Osteoblast (primary cell): ENCODE measurements at places on chromosomes 3 and 15. TPM values are rescaled to one million over a fixed set of nuclear protein-coding genes. Genes with fewer than 3 reads are reported as not detected.

The MST1R gene
- total RNA-seq = 0.72 and 1.8 TPM in 2 replicates

The PATL2 gene
- 1.8 and 2.7 TPM in 2 replicates for total RNA-seq

The CCR4 gene
- not detected in 2 replicates for total RNA-seq

The PLAAT1 gene
- under 0.01 TPM in 1 of 2 replicates, not detected in the other for total RNA-seq
